ENCODE measurements at places on chromosomes 12 and 14. TPM values are rescaled to one million over a fixed set of nuclear protein-coding genes. Genes with fewer than 3 reads are reported as not detected.

DPY19L2 gene
- total RNA-seq, result 13.5 TPM

OTOGL gene
- total RNA-seq, result 0.14 TPM

ABCD2 gene
- total RNA-seq, result 0.71 TPM

MYF6 gene
- not detected for total RNA-seq

OTUB2 gene
- 0.14 TPM for total RNA-seq

TPH2 gene
- not detected for total RNA-seq

MAP3K9 gene
- total RNA-seq, result 1.1 TPM

FOXN4 gene
- not detected for total RNA-seq

GRCh38 chr12:62766496-62766895 is 168.5 kb downstream of the PPM1H start:
- no peak for DNase-seq
- H3K36me3 ChIP-seq, result no peaks in the 10 kb centered on the region
- H3K4me1 ChIP-seq, result peaks cover 11% of the 10 kb centered on the region
- H3K4me3 ChIP-seq, result no peak overlapping the region

DNA sequence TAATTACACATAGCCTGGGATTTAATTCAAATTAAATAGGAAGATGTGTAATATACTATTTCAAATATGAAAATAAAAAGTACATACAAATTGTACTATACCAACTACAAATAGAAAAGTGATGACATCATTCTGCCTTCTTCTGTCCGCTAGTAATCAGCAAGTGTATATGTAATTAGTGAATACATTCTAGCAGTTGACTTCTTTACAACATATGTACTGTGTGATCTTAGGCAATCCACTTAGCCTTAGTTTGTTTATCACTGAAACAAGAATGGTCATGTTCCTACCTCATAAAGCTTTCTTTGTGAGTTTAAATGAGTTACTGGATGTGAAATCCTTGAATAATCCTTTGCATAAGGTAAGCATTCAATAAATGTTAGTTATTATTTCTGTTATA is 7.8 kb upstream of the LUM start:
- H3K27ac ChIP-seq, result no peak overlapping the region
- H3K36me3 ChIP-seq, result no peaks in the 10 kb centered on the region
- H3K27me3 ChIP-seq, result no peaks in the 10 kb centered on the region
- no peak for DNase-seq
- no peaks in the 10 kb centered on the region for H3K4me1 ChIP-seq

- no peak overlapping the region for H3K4me3 ChIP-seq
- no peak for DNase-seq
Observed at GRCh38 chr12:83573671-83574070, 887.0 kb downstream of the TMTC2 start.

DNA sequence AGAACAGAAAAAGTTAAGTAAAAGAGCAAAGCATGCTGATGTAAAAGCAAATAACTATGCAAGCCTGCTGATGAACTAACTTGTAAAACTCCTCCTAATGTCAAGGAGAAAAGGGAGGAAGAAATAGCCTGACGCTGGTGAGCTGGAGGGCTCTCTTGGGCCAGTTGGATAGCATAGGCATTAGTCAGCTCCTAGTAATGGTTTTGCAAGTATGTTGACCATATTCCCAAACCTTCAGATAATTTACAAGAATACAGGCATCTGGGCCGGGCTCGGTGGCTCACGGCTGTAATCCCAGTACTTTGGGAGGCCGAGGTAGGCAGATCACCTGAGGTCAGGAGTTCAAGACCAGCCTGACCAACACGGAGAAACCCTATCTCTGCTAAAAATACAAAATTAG is 871.4 kb downstream of the C12orf50 start:
- H3K4me3 ChIP-seq, result no peak overlapping the region
- DNase-seq, result no peak
- no peaks in the 10 kb centered on the region for H3K36me3 ChIP-seq
- peaks cover 6% of the 10 kb centered on the region for H3K4me1 ChIP-seq

DNA sequence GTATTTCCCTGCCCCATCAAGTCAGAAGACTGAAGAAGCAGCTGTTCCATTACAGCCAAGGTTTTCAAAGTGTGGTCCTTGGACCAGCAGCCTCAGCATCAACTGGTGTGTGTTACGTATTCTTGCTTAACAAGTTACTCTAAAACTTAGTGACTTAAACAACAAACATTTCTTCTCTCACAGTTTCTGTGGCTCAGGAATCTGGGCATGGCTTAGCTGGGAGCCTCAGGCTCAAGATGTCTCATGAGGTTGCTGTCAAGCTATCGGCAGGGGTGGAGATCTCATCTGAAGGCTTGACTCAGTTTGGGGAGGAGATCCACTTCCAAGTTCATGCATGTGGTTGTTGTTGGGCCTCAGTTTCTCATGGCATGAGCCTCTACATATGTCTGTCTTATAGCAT is 174.5 kb downstream of the KTN1 start:
- no peak for DNase-seq
- H3K27ac ChIP-seq, result no peak overlapping the region
- no peak overlapping the region for H3K4me3 ChIP-seq
- H3K4me1 ChIP-seq, result peaks cover 3% of the 10 kb centered on the region
- no peaks in the 10 kb centered on the region for H3K36me3 ChIP-seq

DNA sequence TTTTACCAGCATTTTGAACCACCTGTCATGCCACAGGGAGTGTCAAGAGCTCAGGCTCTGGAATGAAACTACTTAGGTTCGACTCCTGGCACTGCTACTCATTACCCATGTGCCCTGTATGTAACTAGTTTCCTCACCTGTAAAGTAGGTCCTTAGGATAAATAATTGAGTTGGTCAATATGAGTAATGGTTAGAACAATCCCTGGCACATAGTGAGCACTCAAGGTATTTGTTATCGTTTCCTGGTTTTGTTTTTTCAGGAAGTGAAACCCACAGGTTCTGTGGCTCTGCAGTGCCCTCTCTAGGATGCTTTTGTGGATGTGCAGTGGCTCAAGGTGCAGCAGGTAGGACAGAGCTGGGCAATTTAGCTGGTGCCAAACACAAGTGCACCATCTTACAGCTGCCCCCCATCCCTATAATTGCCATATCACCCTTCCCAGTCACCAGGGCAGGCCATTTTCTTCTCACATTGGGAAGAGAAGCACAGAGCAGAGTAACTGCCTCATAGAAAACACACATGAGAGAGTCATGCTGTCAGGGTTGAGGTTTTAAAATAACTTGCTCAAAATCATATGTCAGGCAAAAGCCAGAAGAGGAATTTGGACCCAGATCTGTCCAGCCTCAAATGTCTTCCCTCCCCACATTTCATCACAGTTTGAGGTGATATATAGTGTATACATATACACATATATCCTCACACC is 297.5 kb downstream of the RPAP3 start:
- H3K4me1 ChIP-seq, result peaks cover 29% of the 10 kb centered on the region
- no peaks in the 10 kb centered on the region for H3K27me3 ChIP-seq
- no peaks in the 10 kb centered on the region for H3K36me3 ChIP-seq

DNA sequence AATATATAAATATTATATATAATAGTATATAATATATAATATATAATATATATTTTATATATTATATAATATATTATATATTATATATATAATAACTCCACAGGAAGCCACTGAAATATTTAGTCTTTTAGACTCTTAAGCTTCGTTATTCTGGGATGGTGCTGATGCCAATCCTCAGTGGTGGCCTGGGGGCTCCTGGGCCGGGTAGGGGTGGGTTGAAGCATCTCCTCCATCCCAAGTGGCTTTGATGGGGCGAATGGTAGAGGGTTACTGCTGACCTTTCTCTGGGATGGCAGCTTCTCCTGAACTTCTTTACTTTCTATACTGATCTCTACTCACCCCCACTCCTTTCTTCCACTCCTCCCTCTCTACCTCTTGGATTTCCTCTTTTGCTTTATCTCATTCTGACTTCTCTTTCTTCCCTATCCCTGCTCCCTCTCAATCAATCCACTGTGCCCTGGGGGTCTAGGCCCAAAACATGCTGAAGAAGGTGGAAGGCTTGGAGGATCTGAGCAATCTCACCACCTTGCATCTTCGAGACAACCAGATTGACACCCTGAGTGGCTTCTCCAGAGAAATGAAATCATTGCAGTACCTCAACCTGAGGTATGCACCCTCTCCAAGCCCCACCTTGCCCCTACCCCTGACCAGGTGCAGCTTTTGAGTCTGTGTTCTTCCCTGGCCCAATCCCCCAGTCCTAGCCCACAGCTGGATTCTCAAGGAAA is 4.8 kb upstream of the ENO2 start:
- H3K27ac ChIP-seq, result no peak overlapping the region
- peaks cover 11% of the 10 kb centered on the region for H3K4me1 ChIP-seq
- DNase-seq, result no peak

- H3K27ac ChIP-seq, result no peak overlapping the region
- H3K36me3 ChIP-seq, result no peaks in the 10 kb centered on the region
- H3K4me3 ChIP-seq, result no peak overlapping the region
- no peaks in the 10 kb centered on the region for H3K27me3 ChIP-seq
- DNase-seq, result no peak
Observed at GRCh38 chr14:24705840-24706239, 71.8 kb upstream of the GZMB start.

GRCh38 chr12:52190860-52191729 is 719 bp downstream of the KRT80 start:
- peaks cover 75% of the 10 kb centered on the region for H3K4me1 ChIP-seq
- H3K36me3 ChIP-seq, result no peaks in the 10 kb centered on the region
- DNase-seq, result no peak
- H3K27me3 ChIP-seq, result no peaks in the 10 kb centered on the region
- peak overlapping the region; percentile 60 for H3K27ac ChIP-seq

- peaks cover 39% of the 10 kb centered on the region for H3K36me3 ChIP-seq
- H3K27me3 ChIP-seq, result no peaks in the 10 kb centered on the region
- peaks cover 7% of the 10 kb centered on the region for H3K4me1 ChIP-seq
- H3K27ac ChIP-seq, result no peak overlapping the region
- H3K4me3 ChIP-seq, result no peak overlapping the region
Observed at GRCh38 chr14:24207104-24207551, 1.6 kb downstream of the TSSK4 start.

DNA sequence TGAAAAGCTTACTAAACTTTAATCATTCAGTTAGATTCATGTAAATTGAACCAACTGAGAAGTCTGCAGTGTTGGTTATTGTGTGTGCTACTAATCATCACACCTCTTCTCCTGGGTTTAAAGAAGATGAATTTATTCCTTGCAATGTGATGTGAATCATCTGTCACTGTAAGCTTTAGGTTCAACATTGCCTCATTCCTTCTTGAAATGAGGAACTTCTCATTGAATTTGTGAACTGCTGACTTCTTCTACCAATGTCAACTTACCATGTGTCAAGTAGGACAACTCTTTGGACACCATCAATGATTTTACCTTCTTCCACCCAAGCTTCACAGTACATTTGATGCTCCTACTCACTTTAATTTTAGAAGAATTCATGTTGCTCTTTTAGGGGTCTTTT is 17.4 kb upstream of the PRB2 start:
- no peaks in the 10 kb centered on the region for H3K36me3 ChIP-seq
- no peaks in the 10 kb centered on the region for H3K4me1 ChIP-seq
- no peaks in the 10 kb centered on the region for H3K27me3 ChIP-seq
- H3K4me3 ChIP-seq, result no peak overlapping the region
- H3K27ac ChIP-seq, result no peak overlapping the region

DNA sequence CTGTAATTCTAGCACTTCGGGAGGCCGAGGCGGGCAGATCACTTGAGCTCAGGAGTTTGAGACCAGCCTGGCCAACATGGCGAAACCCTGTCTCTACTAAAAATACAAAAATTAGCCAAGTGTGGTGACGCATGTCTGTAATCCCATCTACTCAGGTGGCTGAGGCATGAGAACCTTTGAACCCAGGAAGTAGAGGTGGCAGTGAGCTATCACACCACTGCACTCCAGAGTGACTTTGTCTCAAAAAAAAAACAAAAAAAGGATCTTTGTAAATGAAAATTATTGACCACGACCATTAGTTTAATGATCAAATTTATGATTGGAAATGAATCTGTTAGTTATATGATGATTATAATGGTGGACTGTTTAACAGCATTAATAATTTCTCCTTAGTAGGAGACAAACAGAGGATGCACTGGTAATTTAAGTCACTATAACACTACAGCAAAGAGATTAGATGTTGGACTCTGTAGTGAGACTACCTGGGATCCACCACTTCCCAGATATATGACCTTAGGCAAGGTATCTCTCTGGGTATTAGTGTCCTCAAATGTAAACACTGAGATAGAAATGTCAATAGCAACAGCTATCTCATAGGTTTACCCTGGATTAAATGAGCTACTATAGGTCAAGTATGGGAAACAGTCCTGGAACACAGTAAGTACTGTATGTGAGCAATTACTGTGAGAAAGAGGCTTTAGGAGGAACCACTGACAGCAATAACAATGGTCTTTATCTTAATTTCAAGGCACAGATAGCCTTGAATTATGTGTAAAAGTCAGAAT is 214.7 kb downstream of the NOVA1 start:
- no peak overlapping the region for H3K4me3 ChIP-seq
- no peaks in the 10 kb centered on the region for H3K36me3 ChIP-seq
- no peak overlapping the region for H3K27ac ChIP-seq
- DNase-seq, result no peak

- no peaks in the 10 kb centered on the region for H3K36me3 ChIP-seq
- H3K27ac ChIP-seq, result no peak overlapping the region
- no peak overlapping the region for H3K4me3 ChIP-seq
Observed at GRCh38 chr14:55094292-55095157, 34.5 kb upstream of the LGALS3 start.

DNA sequence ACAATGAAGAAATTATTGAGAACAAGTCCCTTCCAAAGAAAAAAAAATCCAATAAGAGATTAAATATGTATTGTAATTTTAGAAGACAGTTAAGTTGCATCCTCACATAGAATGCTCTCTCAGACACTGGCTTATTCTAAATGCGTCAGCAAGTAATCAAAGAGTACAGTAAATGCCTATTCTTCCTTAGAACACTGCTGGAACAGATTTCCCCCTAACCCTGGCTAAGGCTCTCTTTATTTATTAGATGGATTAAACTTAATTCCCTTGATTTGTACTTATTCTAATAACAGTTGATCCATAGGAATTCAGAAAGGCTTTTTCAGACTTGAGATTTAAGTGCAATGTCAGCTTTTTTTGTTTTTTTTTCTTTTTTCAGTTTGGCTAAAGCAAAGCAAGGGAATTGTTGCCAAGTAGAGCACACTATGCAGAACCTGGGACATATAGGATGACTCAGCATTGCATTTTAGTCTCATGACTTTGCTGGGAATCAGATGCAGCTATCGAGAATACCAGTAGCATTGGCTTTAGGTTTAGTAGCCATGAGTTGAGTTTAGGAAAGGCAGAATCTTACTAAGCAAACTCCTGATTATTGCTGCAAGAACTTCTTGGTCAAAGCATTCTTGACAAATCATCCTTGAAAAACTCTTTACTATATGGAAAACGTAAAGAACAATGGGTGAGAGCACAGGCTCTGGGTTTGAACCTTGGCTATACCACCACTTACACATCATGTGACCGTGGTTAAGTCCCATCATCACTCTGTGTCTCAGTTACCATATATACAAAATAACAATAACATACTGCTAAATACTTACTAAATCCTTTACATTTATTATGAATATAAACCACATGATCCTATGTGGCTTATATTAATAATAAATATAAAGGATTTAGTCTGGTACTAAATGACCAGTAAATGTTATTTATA is 26.7 kb downstream of the MED21 start:
- no peak overlapping the region for H3K27ac ChIP-seq
- H3K4me3 ChIP-seq, result no peak overlapping the region
- H3K4me1 ChIP-seq, result no peaks in the 10 kb centered on the region

GRCh38 chr14:30525833-30526232 is 33.1 kb upstream of the G2E3 start:
- no peak for DNase-seq
- H3K36me3 ChIP-seq, result no peaks in the 10 kb centered on the region

GRCh38 chr12:112998987-112999767 is 20.9 kb downstream of the OAS2 start:
- H3K36me3 ChIP-seq, result peaks cover 11% of the 10 kb centered on the region
- H3K27me3 ChIP-seq, result no peaks in the 10 kb centered on the region
- H3K27ac ChIP-seq, result no peak overlapping the region
- no peaks in the 10 kb centered on the region for H3K4me1 ChIP-seq
- no peak overlapping the region for H3K4me3 ChIP-seq
